ENCODE measurements at places on chromosomes 5 and 9. TPM values are rescaled to one million over a fixed set of nuclear protein-coding genes. Genes with fewer than 3 reads are reported as not detected.

DNA sequence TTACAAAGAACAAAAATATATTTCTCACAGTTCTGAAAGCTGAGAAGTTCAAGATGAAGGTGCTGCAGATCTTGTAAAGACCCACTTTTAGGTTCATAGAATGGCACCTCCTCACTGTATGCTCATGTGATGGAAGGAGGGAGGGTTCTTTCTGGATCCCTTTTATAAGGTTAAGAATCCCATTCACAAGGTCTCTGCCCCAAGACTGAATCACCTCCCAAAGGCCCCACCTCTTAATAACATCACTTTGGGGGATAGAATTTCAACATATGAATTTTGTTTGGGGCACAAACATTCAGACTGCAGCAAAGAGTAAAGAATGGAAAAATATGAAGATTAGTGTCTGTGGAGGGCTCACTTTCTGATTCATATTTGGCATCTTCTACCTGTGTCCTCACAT lies 77.1 kb upstream of the PRR16 start:
- no peaks in the 10 kb centered on the region for H3K27me3 ChIP-seq
- H3K36me3 ChIP-seq: no peaks in the 10 kb centered on the region
- no peak overlapping the region for H3K27ac ChIP-seq

DNA sequence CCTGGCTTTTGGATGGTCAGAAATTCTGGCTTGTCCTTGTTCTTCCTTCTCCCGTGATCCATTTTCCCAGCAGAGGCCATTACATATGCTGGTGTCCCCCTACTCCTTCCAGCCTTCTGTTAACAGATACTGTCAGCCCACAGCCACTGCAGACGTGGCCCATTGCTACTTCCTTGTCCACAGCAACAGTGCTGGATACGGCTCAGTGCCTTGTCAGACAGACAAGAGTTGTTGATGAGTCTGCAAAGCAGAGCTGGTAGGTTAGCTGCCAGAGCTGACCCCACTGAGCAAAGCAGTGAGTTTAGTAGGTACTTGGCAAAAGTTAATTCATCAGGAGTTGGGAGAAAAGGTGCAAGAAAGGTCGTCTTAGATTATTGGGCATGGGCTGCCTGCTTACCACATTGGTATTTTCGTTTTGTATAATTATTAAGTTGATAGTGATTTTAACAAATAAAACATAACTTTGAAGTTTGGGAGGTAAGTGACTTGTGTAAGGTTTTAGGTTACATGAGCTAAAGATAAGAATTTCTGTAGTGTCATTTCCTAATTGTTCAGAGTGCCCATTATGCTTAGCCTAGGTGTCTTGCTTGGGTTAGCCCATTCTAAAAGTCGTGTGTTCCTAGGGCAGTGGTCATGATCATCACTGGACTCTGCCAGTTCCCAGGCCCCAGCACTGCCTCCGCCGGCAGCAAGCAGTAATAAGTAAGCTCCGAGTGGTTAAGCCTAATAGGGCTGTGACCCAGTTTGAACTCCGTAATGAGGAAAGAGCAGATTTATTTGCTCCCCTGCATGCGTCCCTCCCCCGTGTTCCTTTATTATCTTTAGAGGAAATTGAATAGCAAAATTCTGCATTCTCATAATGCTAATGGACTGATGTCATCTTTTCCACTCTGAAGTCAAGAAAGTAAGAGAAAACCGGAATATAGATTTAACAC lies 292.0 kb downstream of the FANCC start:
- ATAC-seq: no peak
- no peaks in the 10 kb centered on the region for H3K4me1 ChIP-seq
- no peaks in the 10 kb centered on the region for H3K36me3 ChIP-seq
- no peaks in the 10 kb centered on the region for H3K27me3 ChIP-seq

- H3K4me1 ChIP-seq: no peaks in the 10 kb centered on the region
- H3K27me3 ChIP-seq: peaks cover 22% of the 10 kb centered on the region
- no peak overlapping the region for H3K4me3 ChIP-seq
- no peak overlapping the region for H3K27ac ChIP-seq
These were observed 27.5 kb downstream of the DMRT2 start for GRCh38 chr9:1077616-1078015.

DNA sequence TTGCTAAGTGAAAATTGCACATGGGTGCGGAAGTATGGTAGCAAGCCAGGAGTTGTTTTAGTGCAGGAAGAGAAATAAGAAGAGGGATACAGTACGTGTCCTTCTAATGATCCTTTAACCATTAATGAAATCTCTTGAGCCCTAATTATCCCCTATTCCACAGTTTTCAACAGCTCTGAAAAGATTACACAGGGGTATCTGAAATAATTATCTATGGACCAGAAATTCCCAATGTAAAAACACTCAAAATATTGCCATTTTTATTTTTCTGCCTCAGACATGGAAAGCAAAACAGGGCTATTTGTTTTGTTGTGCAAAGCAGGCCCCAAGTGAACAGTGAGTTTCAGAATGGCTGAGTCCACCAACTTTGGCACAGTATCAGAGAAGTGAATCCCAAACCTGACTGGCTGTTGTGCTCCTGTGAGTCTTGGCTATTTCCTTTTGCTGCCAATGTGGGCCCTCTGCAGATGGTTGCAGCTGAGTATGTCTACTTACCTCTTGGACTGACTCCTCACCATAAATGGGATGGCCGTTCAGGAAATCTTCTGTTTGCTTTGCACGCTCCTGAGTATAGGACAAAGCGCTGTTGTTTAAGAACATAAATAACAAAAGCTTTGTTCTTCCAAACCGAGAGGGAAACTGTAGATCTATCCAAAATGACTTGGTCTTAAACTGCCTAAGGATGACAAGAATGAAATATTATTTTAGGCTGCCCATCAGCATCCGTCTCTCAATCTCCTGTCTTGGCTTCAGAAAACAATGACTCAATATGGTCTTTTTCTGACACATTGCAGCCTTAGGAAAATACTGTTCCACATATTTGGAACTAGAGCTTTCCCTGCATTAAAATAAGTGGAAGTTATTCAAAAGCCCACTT lies 204.1 kb downstream of the DEPDC1B start:
- H3K36me3 ChIP-seq: no peaks in the 10 kb centered on the region
- H3K4me3 ChIP-seq: no peak overlapping the region
- no peak overlapping the region for H3K27ac ChIP-seq
- no peaks in the 10 kb centered on the region for H3K27me3 ChIP-seq

- H3K4me3 ChIP-seq: no peak overlapping the region
- no peaks in the 10 kb centered on the region for H3K27me3 ChIP-seq
- no peak for ATAC-seq
- H3K4me1 ChIP-seq: no peaks in the 10 kb centered on the region
These were observed 616.4 kb upstream of the NUDT12 start for GRCh38 chr5:104178829-104179456.

C9orf85 gene
- 10.9 TPM for total RNA-seq

Data from activated T-helper 17 cell treated with anti-CD3 and anti-CD28 coated beads, Interleukin-2, amount 50 U/mL, for 72 hours (primary cell).